Dermis blood vessel endothelial cell (primary cell): ENCODE measurements at places on chromosomes 2 and 18. TPM values are rescaled to one million over a fixed set of nuclear protein-coding genes. Genes with fewer than 3 reads are reported as not detected.

Gene REL
- 21.8 and 30.4 TPM in 2 replicates for total RNA-seq

Gene ICA1L
- total RNA-seq: 1.2 and 1.5 TPM in 2 replicates

Gene IHH
- total RNA-seq: not detected in 2 replicates

Gene INO80D
- total RNA-seq: 10.4 and 12.9 TPM in 2 replicates

Gene CD302
- 13.4 and 19.2 TPM in 2 replicates for total RNA-seq

Gene KCNE4
- 0.14 and 1.2 TPM in 2 replicates for total RNA-seq

Gene PLEKHM3
- 11.3 and 18.5 TPM in 2 replicates for total RNA-seq

Gene IL1F10
- total RNA-seq: not detected in 2 replicates

Gene RFTN2
- 14.4 and 22.0 TPM in 2 replicates for total RNA-seq

Gene WIPF1
- total RNA-seq: 13.5 and 14.1 TPM in 2 replicates

Gene SLC16A14
- under 0.01 and 0.09 TPM in 2 replicates for total RNA-seq

Gene EVA1A
- total RNA-seq: 66.7 and 90.5 TPM in 2 replicates

Gene USP40
- total RNA-seq: 21.3 and 40.9 TPM in 2 replicates

Gene IL36A
- not detected in 2 replicates for total RNA-seq
